Stimulated activated CD8-positive, alpha-beta memory T cell treated with anti-CD3 and anti-CD28 coated beads, Interleukin-4, amount 100 ng/mL, for 4 hours (primary cell): ENCODE measurements at places on chromosomes 5 and 9.

DNA sequence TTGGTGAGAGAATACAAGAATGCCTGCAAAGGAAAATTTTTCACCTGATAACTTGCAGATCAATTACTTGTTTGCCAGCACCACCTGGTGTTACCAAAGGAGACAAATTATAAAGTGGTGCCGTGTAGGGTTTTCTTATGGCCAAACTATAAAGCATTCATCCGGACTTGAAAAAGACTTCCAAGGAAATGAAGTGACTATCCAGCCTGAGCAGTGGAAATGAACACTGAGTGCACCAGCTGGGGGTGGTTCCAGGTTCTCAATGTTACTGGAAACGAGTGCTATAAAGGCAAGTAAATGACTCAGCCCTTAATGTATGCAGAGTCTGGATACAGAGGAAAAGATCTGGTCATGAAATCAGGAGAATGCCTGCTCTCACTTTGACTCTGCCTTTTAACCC lies 113.1 kb downstream of the DNAH5 start:
- DNase-seq: no peak

- DNase-seq: no peak
Observed at GRCh38 chr9:32957358-32957757, 44.1 kb downstream of the APTX start.

DNA sequence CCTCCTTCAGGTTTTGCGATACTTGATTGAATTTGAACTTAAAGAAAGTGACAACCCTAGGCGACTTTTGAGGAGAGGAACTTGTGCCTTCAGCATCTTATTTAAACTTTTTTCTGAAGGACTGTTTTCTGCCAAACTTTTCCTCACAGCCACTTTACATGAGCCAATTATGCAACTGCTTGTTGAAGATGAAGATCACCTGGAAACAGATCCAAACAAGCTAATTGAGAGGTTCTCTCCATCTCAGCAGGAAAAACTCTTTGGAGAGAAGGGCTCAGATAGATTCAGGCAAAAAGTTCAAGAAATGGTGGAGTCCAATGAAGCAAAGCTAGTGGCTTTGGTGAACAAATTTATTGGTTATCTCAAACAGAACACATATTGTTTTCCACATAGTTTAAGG lies 40.6 kb downstream of the GAPVD1 start:
- DNase-seq: no peak

DNA sequence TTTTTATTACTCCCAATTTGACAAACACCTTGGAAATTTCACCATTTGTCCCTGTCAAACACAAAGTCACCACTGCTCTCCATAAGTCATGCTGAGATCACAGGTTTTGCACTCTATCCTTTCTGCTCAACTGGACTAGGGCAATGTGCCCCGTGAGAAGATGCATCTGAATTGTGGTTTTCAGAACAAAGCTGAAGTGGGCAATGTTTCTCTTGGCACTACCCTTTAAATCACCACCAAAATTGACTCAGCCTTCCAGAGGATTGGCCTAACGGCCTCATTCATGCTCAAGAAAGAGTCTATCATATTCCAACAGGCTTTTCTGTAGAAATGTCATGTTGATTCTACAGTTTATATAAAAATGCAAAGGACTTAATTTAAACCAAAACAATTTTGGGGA lies 81.0 kb upstream of the TRIO start:
- no peak for DNase-seq

GRCh38 chr5:143896516-143896915 lies 84.6 kb downstream of the HMHB1 start:
- no peak for DNase-seq
